ENCODE measurements at places on chromosomes 3 and 15.

- DNase-seq: peak; percentile 61
These were observed 1.2 kb upstream of the TYRO3 start for GRCh38 chr15:41557673-41558399.

GRCh38 chr15:61749169-61749568 lies 311.1 kb downstream of the VPS13C start:
- DNase-seq: no peak

DNA sequence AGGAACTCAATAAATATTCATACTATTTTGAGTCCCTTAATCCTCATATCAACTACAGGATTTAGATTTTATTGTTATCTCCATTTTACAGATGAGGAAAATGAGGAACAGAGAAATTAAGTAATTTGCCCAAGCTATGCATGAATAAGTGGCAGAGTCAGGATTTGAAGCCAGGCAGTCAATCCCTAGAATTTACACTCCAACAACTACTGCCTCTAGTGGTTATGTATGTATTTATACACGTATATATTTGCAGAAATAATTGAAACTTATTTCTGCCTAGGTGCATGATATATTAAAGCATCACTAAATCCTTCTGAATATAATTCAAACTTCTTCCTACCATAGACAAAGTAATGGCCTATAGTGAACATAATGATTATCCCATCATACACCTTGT lies 137.4 kb downstream of the SERPINI1 start:
- DNase-seq: no peak

DNA sequence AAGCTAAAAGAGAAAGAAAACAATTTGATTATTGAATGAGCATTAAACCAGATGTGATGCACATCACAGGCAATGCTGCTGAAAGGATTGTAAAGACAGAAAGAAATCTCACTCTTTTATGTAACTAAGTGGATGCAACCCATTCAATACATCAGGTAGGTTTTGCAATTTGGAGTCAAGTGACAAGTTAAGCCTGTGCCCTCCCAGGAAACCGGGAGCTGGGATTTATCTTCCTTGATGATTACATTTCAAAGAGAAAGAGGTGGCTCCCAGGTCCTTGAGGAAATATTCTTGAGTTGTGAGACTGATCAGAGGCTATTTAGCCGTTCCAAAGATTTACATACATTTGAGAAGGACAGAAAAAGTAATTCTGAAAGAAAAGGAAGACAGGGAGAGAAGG lies 219.0 kb upstream of the PROK2 start:
- no peak for DNase-seq

GRCh38 chr3:185680231-185680630 lies 94.1 kb downstream of the SENP2 start:
- no peak for DNase-seq

DNA sequence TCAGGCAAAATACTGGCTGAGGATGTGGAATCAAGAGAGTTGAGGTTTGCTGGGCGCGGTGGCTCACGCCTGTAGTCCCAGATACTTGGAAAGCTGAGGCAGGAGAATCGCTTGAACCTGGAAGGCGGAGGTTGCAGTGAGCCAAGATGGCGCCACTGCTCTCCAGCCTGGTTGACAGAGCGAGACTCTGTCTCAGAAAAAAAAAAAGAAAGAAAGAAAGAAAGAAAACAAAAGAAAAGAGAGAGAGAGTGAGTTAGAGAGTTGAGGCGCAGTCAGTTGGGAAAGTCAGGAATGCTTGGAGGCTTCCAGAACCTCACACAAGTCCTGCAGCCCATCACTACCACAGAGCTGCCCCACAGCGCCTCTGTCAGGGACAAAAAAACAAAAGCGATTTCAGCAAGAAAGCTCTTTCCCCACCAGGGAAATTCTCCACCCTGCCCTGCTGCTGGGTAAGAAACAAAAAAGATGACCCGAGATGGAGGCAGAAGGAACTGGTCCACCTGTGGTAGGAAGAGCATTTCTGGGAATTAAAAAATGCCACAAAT lies 13.8 kb downstream of the HDC start:
- no peak for DNase-seq

GRCh38 chr3:145246291-145246690 lies 914.7 kb downstream of the PLOD2 start:
- DNase-seq: no peak

DNA sequence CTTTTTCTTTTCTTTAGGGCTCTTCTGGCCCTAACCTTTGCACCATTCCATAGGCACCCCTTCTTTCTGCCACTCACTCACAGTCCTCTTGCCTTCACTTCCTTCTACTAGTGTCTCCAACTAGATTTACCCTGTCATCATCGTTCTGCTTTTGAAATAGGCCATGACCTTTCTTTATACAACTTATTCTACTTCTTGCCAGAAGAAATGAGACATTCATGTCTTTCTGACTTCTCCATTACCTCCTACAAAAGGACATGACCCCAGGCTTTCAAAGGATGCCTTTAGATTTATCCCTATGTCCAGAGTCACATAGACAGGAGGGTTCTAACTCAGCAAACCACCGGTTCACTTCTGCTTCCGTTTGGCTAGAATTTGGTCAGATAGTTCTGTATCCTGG lies 336.4 kb upstream of the LRRFIP2 start:
- DNase-seq: no peak

DNA sequence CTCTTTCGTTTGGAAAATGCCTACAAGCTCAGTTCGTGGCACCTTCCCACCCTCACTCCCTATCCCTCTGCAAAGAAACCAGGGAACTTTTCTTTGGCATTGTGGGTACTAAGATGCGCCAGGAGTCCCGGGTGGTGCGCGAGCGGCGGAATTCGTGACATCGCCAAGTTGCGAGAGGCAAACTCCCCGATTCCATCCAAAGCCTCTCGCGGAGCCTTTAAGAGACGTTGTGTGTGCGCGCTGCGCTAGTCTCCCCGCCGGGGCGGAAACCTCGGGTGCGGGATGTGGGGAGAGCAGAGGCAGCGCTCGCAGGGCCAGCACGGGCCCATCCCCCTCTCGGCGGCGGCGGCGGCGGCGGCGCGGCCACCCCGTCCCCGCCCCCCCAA lies 443 bp upstream of the NR2F2 start:
- DNase-seq: no peak

- DNase-seq: no peak
These were observed 5.3 kb upstream of the SPSB4 start for GRCh38 chr3:141045849-141046248.

DNA sequence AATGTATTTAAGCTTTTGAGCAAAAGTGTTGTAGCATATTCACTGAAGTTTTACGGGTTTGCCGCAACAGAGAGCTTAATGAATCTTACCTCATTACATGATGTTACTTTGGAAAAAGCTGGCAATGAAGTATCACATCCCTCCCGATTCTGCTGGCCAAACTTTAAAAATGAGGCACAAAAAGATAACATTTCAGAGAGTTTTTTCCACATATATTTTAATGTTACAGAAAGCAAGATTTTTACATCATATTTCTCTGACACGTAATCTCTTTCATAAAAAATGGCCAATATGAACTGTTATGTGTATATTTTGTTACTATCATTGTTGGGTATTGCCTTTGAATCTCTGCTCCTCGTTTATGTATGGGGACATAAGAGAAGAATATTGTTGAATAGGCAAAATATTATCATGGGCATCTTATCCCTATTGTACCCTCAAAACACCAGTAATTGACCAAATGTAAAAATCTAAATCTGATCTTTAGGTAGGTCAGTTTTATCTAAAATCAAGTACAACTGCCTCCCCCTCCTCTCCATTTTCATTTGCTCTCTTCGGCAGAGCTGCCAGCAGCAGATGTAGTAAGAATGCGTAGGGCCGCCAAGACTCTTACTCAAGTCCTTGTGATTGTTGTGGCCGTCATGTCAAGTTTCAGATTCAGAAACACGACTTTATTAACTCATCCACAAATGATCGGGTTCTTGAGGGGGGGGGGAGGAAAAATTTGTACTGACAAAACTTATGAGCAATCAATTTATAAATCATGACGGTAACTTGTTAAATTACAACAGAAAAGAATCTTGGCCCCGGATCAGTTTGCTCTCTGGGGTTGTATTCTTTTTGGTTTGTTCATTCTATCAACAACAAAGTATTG lies 106.7 kb upstream of the THRB start:
- no peak for DNase-seq

GRCh38 chr3:78481050-78481449 lies 1286.7 kb downstream of the ROBO1 start:
- DNase-seq: no peak

DNA sequence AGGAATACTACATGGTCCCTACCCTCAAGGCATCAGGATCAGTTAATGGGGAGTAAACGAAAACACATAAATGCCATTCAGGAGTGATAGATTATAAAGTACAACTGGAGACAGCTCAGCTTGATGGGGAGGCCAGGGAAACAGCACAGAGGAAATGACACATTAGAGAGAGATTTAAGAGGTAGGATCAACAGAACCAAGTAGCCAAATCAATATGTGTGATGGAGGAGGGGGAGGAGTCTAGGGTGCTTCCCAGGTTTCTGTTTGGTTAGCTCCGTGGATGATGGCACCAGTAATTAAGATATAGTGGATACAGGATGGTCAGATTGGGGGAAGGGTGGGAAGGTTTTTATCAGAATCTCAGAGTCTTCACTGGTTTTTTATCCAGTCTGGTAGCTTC lies 229.5 kb upstream of the ROPN1 start:
- no peak for DNase-seq

DNA sequence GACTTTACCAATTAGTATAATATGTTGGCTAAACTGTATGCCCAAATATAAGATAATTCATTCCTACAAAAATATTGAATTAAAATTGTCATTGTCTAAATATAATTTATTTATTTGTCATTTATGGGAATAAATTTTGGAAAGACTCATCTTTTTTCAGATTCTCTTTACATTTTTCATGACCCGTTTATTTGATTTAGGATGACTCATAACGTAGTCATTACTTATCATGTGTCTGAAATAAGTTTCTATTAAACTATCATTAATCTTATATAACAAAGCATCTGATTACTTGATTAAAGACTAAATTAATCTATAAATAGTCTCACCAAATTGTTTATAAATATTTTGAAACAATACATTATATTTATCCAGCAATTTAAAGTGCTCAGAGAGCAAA lies 516.6 kb downstream of the CADM2 start:
- no peak for DNase-seq

- no peak for DNase-seq
These were observed 51.7 kb upstream of the CAPN7 start for GRCh38 chr3:15154326-15154725.

DNA sequence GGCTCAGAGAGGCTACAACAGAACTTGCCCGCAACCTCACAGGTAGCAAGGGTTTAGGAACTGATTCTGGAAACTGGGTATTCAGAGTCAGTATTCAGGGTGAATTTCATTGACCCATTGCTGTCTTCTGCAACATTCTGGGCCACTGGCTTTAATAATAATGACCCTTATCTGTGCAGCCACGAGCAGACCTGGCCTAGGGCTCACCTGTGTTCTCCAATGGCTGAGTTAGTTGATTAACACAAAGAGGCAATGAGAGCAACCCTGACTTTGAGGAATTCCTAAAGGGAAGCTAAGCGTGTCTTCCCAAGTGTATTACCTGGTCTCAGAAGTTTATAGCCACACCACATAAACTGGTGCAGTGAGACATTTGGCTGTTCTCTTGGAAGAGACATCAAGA lies 289.9 kb downstream of the EPHB1 start:
- DNase-seq: no peak

DNA sequence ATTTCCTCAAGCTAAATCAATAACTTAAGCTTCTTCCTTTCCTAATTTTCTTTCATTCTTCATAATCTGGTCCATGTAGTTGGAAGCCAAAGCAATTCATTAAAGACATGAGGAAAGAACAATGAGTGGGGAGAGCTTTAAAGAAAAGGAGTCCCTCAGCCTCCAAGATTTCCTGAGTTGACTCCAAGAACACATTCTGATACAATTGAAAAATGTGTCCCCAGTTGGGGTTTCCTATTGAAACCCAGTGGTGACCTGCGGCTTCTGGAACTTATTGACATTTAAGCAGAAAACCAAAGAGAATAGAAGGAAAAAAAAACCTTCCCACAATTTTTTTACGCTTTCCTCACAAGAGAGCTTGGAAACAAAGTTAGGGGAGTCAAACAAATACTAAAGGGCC lies 37.0 kb downstream of the ATP8B4 start:
- DNase-seq: no peak

- DNase-seq: no peak
These were observed 35.9 kb downstream of the ITPR1 start for GRCh38 chr3:4528819-4529600.

DNA sequence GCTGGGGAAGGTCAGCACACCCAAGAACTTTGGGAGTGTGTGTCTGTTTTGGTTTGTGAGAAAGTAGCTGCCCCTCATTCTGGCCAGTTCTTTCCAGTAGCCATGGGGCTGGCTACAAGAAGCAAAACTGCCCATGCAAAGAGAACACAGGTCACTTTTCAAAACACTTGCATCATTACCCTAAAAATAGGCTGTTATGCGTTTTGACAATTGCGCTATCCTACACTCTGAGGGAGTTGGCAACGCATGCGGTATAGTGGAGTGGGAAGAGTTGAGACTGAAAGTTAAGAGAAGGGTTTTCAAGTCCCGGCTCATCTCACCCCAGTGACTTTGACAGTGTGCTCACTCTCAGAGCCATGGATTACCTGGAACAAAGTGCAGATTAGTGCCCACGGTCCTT lies 41.8 kb upstream of the MYZAP start:
- DNase-seq: no peak

- DNase-seq: no peak
These were observed 8.5 kb downstream of the EIF4G1 start for GRCh38 chr3:184322731-184323487.

DNA sequence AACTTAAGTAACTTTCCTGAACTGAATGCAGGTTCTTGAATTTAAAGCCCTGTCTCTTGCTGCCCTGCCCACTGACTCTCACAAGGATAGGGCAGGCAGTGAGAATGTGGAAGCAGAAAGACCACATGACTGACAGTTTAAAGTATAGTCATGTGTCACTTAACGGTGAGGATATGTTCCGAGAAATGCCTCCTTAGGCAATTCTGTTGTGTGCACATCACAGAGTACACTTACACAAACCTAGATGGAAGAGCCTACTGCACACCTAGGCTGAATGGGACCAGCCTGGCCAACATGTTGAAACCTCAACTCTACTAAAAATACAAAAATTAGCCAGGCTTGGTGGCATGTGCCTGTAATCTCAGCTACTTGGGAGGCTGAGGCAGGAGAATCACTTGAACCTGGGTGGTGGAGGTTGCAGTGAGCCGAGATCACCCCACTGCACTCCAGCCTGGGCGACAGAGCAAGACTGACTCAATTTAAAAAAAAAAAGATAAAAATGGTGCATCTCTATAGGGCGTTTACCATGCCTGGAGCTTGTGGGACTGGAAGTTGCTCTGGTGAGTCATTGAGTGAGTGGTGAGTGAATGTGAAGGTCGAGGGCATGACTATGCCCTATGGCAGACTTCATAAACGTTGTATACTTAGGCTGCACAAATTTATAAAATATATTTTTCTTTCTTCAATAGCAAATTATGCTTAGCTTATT lies 18.9 kb upstream of the COPG1 start:
- DNase-seq: peak; percentile 30
